HT-29 (cell line): ENCODE measurements at places on chromosomes 2 and 18.

DNA sequence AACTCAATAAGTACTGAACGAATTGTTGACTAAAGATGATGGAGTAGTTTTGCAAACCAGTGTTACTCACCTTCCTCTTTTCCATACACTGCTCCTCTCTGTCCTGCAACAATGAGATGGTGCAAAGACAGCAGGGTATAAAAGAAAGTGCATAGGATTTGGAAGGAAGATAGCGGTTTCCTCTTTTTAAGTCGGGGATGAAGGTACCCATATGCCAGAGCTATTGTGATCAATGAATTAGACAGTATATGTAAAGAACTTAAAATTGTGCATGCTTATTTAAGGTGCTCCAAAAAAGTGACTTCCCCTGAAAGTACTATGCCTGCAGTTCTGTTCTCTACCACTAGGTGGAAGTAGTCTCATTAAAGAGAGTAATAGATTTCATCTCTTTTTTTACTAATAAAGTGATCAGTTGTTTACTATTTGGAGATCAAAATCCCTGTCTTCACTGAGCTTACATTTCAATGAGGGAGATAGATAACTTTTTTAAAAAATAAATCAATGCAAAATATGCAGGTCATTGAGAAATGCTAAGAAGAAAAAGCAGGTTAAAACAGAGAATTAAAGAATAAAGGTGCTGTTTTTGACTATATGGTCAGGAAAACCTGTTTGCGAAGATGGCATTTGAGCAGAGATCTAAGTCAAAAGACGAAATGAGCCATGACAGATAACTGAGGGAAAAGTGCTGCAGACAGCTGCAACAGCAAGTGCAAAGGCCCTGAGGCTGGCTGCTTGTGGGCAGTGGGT lies 339.7 kb upstream of the SLC14A2 start:
- DNase-seq: peak; percentile 49

DNA sequence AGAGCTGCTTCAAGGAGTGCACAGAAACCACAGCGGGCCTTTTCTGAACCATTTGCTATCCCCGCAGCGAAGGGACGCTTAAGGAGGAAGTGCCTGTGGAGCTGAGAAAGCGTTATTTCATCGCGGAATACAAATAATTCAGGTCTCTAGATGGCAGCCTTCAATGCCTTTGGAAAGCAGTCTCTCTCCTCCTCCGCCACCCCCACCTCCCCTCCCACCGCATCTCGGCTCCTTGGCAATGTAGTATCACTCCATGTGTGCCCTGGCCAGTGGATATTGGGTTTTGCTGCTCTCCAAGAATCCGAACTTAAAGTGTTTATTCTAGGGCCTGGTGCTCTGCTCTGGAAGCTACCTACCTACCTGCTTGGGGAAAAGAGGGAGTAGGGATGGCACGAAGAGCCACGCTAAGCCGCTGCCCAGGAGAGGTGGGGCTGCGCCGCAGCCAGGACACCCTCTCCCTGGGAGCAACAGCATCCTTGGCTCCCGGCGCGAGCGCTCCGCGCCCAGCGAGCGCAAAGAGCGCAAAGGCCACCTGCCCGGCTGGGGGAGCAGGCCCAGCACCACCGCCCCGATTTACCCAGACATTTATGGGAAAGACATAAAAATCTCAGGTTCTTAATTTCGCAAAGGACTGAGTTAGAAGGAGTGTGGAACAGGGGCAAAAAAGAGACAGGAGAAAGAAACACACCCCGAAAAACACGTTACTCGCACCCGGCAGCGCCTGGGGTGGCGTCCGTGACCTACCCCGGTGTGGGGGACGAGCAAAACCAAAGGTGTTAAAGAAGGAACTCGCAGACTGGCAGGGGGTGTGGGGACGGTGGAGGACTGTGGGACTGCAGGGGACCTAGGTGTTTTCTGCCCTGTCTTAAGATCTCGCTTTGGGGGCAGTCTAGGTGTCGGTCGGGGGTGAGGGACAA lies 1.0 kb downstream of the SPHKAP start:
- DNase-seq: no peak

DNA sequence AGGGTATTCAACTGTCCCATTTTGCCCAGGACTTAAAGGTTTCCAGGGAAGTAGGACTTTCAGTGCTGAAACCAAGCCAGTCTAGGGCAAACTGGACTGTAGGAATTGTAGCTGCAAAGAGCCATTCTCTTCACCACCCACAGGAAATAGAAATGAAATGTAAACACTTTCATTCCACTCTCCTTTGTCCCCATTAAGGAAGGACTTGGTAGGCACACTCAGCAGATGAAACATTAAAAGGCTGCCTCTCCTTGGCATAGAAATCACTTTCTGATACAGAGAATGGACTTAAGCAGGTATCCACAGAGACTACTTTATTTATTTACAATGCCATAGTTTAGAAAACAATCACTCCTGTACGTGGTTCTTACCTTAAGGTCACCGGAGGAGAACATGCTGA lies 102.9 kb upstream of the CCDC195 start:
- DNase-seq: peak; percentile 56

DNA sequence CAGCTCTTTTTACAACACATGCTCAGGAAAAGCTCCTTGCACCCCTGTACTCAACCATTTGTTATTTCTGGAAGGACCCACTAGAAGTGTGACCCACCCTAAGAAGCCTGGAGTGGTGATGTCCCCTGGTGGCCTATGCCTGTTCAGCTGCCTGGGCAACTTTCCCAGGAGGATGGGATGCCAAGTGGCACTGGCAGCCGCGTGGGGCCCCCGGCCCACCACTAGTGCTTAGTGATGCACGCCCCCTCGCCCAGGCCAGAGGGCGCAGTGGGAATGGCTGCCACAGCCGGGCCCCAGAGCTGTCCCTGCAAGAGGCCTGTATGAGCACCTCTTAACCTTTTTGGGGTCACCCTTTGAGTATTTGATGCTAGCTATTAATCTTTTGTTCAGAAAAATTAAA lies 18.1 kb downstream of the IMPA2 start:
- DNase-seq: no peak

DNA sequence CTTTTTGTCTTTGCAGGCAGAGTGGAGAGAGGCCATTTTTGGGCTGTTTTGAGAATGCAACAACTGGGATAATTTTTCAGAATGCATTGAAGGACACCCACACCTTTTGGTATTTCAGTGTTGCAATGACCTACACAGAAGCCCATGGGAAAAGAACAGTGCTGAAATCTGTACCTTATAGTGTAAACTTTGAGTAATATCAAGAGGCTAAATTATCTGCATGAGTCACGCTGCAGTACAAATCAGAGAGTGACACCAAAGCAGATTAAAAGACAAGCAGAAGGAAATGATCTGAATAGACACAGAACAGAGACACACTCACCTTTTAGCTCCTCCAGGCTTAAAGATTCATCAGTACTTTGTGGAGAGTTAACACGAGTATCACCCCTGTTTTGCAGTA lies 265.3 kb downstream of the PAX3 start:
- DNase-seq: no peak

DNA sequence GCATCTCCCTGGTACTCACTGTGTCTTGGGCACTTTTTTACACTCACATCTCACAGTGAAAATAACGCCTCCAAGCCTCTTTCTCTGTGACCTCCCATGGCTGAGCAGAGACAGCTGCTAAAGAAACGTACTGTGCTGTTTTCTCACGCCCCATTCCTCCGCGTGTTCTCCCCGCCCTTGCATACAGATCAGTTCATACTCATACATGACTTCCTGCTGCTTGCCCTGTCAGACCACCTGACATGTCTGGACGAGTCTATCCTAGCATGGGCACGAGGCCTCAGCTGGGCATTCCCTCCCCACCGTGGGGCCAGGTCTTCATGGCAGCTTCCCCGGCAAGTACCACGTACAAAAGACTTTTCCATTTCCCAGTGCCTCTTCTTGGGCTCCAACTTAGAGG lies 21.2 kb upstream of the IL1A start:
- DNase-seq: no peak

DNA sequence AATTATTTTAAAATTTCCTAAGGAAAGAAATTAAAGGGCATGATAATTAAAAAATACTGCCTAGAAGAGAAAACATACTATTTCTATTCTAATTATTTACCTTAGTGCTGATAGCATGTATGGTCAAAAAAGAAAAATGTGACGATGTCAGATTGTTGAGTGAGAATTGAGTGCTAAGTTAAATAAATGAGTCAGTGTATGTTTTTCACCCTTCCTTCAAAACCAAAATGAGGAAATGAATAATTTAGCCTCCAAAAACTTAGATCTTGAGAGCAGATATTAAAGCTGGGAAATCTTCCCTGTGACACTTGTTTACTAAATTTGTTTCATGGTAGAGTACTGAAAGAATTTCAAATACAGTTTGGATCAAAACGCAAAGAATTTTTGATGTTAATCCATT lies 58.6 kb upstream of the NYAP2 start:
- no peak for DNase-seq

GRCh38 chr2:78418021-78418420 lies 607.5 kb upstream of the REG3G start:
- no peak for DNase-seq

DNA sequence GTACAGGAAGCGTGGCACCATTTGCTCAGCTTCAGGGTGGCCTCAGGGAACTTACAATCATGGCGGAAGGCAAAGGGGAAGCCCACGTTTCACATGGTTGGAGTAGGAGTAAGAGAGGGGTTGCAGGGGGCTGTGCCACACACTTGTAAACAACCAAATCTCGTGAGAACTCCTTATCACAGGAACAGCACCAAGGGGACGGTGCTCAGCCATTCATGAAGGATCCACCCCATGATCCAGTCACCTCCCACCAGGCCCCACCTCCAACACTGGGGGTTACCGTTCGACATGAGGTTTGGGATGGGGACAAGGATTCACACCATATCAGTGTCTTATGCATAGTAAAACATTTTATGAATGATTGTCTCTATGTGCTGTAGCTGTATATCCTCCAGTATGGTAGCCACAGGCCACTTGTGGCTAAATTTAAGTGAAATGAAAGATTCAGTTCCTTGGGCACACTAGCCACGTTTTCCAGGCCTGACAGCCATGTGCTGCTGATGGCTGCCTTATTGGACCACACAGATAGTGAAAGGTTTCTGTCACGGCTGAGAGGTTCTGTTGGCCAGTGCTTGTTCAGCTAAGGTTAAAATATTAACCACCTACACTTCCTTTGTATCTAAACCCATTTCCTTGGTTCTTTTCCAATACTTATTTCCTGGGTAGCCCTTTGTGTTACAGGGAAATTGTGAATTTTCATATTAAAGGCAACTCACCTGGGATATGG lies 77.3 kb downstream of the AGAP1 start:
- DNase-seq: no peak

- DNase-seq: peak; percentile 78
Observed at GRCh38 chr2:201118961-201119854, 3.2 kb downstream of the CFLAR start.

DNA sequence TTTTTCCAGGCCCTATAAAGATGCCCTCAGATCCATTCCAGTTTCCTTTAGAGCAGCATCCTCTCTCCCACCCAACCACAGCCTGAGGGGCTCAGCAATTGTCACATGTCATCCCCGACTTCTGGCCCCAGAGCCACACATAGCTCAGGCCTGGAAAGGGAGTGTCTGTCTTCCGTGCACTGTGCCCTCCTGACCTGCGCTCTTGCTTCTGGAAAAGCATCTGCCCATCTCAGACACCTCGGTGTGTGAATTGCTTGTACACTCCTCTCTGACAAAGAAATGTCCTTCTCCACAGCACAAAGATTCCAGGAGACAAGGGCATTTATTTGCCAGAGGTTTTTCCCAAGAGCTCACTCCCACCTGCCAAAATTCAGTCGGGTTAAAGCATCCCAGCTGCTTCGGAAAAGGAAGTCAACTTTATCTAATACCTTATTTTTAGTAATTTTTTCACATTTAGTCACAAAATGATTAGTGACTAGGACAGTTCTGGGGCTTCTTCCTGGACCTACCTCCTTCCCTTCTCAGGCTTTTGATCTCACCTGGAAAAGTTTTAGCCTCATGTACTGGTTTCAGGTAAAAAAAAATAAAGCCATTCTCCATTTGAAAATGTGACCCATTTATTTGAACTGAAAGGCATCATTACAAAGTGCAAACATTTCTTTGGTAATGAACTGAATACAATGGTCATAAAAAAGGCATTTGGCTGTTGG lies 112.9 kb downstream of the PXDN start:
- peak; percentile 41 for DNase-seq

- no peak for DNase-seq
Observed at GRCh38 chr18:64175432-64175831, 26.5 kb upstream of the LINC00305 start.

DNA sequence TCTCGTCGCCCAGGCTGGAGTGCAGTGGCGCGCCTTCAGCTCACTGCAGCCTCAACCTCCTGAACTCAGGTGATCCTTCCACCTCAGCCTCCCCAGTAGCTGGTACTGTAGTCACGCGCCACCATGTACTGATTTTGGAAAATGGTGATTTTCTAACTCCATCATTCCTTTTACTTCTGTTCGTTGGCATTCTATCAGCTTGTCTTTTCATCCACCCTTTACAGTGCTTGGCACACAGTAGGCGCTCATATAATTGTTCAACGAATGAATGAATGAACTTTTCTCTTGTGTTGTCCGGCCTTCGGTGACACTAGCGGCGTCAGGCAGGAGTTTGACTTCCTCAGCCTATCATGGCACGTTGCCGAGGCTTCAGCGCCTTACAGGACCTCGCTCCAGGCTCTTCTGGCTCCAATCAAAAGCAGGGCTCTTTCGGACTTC lies 373 bp upstream of the MTHFD2 start:
- DNase-seq: no peak

- no peak for DNase-seq
Observed at GRCh38 chr2:204279819-204280218, 265.5 kb upstream of the PARD3B start.

- no peak for DNase-seq
Observed at GRCh38 chr2:42787424-42787787, 5.0 kb downstream of the HAAO start.

DNA sequence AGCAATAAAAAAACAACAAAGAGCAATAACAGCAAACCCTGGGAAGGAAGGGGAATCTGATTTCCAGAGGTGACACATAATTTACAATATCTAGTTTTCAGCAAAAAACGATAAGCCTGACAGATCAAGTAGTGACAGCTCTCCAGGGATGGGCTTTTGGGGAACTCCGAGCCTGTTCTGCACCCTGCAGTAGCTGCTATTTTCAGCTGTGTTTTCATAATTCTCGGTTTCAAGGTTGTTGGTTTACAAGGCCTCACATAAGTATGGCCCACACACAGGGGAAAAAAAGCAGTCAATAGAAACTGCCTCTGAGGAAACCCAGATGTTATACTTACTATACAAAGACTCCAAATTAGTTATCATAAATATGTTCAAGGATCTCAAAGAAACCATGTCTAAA lies 67.7 kb upstream of the CTLA4 start:
- DNase-seq: no peak

GRCh38 chr2:127463155-127463991 lies 45.1 kb downstream of the PROC start:
- DNase-seq: no peak

- DNase-seq: no peak
Observed at GRCh38 chr2:167157523-167157922, 269.2 kb downstream of the XIRP2 start.

DNA sequence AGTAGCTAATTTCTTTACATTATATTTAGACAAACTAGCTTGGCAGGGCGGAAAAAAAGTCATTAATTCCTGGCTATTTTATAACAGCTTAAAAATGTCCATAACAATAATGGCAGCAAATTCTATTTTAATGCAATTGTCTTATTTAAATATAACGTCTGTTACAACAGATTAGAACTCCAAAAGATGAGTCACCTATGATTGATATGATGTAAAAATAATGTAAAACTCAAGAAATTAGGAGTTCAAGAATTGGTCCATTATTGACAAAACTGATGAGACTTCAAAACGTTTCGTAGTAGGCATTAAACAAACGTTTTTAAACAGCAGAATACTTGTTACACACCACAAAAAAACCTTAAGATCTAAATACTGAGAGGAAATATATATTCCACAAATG lies 2.7 kb downstream of the XPO1 start:
- DNase-seq: no peak
